ENCODE measurements at places on chromosomes 16 and 17.

GRCh38 chr16:11087691-11088073 lies 143.3 kb downstream of the CLEC16A start:
- no peak for DNase-seq

DNA sequence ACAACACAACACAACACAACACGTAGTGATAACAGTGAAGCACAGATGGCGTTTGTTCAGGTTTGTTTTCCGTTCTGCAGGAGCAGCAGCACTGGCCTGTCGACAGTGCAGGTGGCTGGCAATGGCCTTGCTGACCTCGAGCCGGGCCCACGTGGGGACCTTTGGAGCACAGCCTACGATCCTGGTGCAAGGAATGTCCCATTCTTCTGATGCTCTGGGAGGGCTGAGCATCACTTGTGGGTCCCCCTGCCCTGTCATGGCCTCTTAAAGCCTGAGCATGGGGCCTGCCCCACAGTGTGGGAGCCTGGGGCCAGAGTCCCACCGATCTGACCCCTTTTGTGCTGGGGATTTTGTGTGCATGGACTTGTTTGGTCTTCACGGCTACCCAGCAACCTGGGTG lies 6.8 kb downstream of the MAP2K3 start:
- no peak for DNase-seq

- DNase-seq, result no peak
These were observed 4.0 kb upstream of the KAT8 start for GRCh38 chr16:31113121-31114120.

GRCh38 chr17:42248351-42249179 lies 27.6 kb downstream of the STAT5B start:
- peak; percentile 63 for DNase-seq

DNA sequence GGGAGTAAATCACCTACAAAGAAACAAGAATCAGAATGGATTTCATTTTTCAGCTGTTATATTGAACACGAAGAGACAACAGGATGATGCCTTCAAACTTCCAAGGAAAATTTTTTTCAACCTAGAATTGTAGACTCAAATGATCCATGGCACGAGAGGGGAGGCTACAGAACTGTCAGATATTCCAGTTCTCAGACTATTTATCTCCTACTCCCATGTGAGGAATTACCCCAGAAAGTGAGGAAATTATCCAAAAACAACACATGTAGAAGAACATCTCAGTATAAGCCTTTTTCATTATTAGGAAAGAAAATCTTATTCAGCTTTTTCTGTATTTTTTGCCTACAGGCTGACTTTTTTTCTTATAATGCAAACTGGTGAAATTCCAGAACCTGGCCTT lies 5.5 kb upstream of the ASGR2 start:
- no peak for DNase-seq

GRCh38 chr17:75181608-75182318 lies 996 bp downstream of the SUMO2 start:
- DNase-seq, result peak; percentile 45

GRCh38 chr17:74945543-74945942 lies 9.8 kb downstream of the OTOP3 start:
- no peak for DNase-seq

GRCh38 chr17:45101883-45102811 lies 30.2 kb downstream of the PLCD3 start:
- no peak for DNase-seq

- DNase-seq, result no peak
These were observed 30.6 kb upstream of the MMD start for GRCh38 chr17:55452139-55452790.

- DNase-seq, result no peak
These were observed 66.9 kb upstream of the N4BP1 start for GRCh38 chr16:48676836-48677235.

- DNase-seq, result no peak
These were observed 265.6 kb downstream of the CDH13 start for GRCh38 chr16:82892324-82892723.

GRCh38 chr16:29290631-29291247 lies 115.8 kb downstream of the NPIPB11 start:
- no peak for DNase-seq

GRCh38 chr16:67533024-67533560 lies 4.5 kb downstream of the RIPOR1 start:
- DNase-seq, result no peak

- DNase-seq, result peak; percentile 41
These were observed 68.5 kb upstream of the DNAH17 start for GRCh38 chr17:78645421-78646295.

GRCh38 chr17:76138234-76138895 lies 2.7 kb downstream of the FOXJ1 start:
- DNase-seq, result no peak

DNA sequence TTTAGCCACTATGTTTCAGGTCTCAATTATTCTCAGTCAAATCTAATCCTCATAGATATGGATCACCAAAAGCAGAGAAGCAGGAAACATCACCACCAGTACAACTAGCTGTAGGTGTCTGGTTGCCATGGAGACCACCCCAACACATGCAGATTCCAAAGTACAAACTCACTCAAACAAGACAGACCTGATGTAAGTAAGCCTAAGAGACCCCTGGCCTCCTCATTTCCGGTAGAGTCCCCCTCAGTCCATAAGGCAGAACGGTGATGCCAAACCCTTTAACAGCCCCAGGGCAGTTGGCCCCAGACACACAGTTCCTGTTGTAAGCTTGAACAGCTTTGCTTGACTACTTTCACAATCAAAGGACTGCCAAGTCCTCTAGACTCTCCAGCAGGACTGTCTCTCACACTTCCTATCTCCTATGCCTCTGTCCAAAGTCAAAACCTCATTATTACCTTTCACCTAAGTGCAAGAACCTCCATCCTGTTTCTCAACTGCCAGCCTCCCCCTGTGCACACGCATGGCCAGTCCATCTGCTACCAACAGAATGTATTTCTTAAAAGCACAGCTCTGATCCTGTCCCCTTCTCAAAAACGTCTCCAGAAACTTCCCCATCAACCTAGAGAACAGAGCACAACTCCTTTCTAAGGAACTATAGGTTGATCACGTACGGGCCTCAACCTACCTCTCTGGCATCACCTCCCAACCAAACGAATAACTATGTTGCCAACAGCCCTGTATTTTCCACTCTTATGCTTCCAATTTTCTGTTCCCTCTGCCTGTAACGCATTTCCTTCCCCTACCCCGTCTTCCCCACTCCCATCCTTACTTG lies 23.9 kb downstream of the SLC39A11 start:
- DNase-seq, result no peak

DNA sequence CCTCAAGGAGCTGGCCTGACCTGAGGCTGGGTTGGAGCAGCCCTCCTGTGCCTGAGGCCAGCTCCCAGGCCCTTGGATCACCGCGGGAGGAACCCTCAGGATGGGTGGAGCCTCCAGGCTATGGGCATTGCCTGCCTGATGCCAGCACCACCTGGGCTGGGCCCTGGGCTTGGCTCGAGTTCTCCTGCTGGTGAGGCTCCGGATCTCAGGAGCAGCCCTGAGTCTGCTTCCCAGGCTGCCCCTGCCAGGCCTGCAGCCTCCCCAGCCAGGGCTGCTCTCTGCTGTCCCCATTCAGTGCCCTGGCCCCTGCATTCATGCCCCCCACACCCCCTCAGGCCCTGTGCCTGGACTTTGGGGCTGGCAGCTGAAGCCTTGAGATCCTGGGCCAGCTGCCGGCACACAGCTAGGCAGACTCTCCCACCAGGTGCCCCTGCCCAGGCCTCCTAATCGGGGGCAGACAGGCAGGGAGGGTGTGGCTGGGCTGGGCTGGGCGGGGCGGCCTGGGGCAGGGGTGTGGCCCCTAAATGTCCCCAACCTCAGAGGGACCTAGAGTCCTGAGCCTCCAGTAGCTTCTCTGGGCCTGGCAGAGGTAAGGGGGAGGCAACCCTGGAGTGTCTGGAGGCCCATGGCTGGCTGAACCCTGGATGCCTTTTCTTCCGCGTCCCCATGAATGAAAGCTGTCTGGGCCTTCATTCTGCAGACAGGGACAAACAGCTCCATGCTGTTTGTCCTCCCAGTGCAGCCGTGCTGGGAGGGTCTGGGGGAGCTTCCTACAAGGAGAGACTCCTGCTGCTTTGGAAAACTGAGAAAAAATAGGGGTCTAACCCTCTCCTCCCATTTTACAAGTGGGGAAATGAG lies 1.1 kb upstream of the PIGQ start:
- no peak for DNase-seq

GRCh38 chr16:85366031-85366763 lies 246.9 kb upstream of the GSE1 start:
- no peak for DNase-seq

DNA sequence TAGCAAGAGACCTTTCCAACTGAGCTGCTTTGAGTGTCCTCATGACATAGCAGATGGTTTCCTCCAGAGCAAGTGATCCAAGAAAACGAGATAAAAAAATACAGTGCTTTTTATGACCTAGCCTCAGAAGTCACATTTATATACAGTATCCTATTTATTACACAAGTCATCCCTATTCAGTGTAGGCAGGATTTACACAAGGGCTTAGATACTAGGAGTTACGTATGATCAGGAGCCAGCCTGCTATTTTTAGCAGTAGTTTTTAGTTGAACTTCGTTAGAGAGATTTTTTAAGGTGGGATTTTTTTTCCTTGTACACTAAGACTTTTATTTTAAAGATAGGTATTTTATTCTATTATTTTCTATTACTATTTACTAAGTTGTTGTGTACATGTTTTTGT lies 58.4 kb downstream of the PHKB start:
- no peak for DNase-seq

GRCh38 chr16:54062361-54063278 lies 224.0 kb downstream of the IRX3 start:
- DNase-seq, result no peak

DNA sequence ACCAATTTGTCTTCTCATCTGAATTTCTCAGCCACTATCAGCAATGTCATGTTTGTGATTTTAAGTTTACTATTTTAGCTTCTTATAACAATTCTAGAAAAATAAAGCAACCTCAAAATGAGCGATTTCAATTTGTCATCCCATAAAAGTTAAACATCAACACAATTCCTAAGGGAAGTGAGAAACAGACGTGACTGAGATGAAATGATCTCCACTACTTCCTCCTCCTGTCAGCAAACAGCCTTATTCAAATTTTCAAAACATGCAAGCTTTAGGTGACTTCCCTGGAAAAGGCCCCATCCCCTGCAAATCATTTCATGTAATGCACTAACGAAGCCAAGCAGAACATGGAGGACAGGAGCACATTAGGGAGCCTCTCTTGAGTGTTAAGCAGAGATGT lies 64.9 kb downstream of the ZNF652 start:
- no peak for DNase-seq

DNA sequence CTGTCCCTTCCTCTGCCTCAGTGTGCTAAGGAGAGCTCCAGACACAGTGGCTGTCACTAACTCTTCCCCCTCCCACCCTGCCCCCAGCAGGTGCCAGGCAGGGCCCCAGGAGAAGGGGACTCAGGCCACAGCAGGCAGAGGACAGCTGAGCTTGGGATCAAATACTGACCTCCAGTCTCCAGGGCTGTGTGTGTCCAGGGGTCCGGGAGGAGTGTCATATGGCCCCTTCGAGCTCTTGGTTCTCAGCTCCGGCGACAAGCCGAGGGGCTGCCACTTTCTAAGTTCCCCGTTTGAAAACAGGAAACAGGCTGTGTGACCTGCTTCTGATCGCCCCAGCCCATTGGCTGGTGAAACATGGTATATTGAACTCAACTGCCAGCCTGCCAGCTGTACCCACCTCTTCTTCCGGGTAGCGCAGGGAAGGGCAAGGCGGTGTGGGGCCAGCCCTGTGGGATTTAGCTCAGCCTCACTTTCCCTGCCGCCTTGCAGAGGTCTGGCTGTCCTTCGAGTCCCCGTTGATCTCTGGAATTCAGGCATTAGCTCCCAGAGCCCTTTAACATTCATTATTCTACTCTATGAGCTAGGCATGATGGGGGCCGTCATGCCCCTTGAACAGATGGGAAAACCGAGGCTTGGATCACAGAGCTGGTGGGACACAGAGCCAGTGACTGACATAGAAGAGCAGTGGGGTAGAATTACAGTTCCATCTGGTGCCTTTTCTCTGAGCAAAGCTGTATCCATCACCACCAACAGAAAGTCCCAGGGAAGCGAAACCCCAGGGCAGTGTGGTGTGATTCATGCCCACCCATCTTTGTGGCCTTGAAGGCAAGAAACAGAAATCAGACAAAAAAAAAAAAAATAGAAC lies at the start of gene SNX20:
TSS of gene SNX20 (minus strand) at position 292 of the 865 bp plus-strand sequence. CDS start 3,786 bp downstream, outside the sequence.
- peak; percentile 50 for DNase-seq

- DNase-seq, result no peak
These were observed 95.6 kb upstream of the CDYL2 start for GRCh38 chr16:80899809-80900592.

GRCh38 chr17:77819497-77819896 lies 139.0 kb upstream of the TNRC6C start:
- DNase-seq, result no peak

- DNase-seq, result no peak
These were observed 20.9 kb downstream of the HLF start for GRCh38 chr17:55285340-55286301.

GRCh38 chr16:89373355-89374110 lies 116.8 kb downstream of the ANKRD11 start:
- no peak for DNase-seq

DNA sequence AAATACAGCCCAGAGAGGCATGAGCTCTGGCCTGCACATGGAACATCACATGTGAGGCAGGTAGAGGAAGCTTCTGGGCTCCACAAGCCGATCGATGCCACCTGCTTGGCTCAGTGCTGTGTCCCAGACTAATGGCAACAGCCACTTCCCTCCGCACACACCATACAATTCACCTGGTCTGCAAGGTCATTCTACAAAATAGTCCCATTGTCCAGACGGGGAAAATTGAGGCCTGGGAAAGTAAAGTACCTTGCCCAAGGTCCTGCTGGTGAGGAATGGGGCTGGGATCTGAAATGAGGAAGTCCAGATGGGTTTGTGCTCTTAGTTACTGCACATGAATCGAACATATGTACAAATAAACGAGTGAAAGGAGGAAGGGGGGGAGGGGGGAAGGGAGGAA lies 88.0 kb downstream of the LITAF start:
- DNase-seq, result no peak

GRCh38 chr16:180681-181564 lies 664 bp downstream of the HBQ1 start:
- peak; percentile 78 for DNase-seq

GRCh38 chr17:30241051-30241450 lies 5.6 kb upstream of the SLC6A4 start:
- DNase-seq, result no peak

All from T-helper 17 cell (primary cell).